Hindlimb muscle (tissue), 1 donor: ENCODE measurements at places on chromosomes 16 and 17.

DNA sequence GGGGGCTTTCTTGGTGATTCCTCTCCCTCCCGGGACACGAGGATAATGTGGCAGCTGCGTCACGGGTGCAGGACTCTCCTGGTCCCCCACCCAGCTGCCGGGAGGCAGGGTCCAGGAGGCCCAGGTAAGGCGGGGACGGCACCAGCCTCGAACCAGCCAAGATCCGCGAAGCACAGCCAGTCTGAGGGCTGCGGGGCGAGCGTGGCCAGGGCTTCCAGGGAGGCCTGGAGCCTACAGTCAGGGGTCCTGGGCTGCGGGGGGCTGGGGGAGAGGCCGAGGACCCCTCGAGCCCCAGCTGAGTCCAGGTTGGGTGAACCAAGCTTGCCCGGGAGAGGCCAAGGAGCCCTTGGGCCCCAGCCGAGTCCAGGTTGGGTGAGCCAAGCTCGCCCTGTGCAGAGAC lies 10.0 kb downstream of the TPSD1 start:
- DNase-seq, result no peak

- DNase-seq, result no peak
Measured at GRCh38 chr16:11649276-11649675, 19.0 kb upstream of the SNN start.

DNA sequence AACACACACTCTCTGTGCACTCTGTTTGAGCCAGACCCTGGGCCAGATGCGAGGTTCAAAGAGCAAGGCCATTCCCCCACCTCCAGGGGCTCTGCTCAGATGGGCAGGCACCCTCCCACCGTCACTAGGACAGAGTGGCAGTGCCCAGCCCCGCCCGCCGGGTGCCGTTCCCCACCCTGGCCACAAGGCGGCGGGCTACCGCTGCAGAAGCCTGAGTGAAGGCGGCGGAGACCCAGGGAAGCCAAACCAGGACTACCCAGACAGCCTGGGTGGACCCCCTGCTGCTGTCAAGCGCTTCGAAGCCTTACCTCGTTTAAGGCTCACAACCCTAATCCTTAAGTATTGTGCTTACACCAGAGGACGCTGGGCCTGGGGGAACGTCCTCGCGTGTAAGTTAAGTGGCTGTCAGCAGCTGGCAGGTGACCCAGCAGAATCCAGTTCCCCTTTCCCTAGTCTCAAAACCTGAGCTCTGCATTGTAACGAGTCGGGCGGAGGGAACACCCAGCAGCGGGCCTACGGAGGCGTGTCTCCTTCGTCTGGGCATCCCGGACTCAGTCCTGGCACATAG lies 4.5 kb downstream of the ARHGAP27 start:
- DNase-seq, result peak; percentile 58

DNA sequence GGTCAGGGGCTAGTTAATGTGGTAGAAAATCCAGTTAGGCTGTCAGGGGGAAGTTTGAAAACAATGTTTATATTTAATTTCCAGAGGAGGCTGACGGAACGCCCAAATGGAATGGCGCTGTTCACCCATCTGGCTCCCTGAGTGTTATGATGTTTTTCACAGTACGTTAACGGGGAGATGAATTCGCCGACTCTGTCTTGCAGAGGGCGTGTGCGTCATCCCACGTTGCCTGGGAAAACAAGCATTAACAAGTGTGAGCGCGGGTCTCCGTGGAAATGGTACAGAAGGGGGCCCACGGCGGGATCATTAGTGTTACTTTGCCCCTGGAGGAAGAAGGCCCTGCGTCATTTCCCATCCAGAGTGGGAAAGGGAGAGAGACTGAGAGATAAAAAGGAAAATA lies 29.6 kb downstream of the RGS9 start:
- DNase-seq, result no peak

DNA sequence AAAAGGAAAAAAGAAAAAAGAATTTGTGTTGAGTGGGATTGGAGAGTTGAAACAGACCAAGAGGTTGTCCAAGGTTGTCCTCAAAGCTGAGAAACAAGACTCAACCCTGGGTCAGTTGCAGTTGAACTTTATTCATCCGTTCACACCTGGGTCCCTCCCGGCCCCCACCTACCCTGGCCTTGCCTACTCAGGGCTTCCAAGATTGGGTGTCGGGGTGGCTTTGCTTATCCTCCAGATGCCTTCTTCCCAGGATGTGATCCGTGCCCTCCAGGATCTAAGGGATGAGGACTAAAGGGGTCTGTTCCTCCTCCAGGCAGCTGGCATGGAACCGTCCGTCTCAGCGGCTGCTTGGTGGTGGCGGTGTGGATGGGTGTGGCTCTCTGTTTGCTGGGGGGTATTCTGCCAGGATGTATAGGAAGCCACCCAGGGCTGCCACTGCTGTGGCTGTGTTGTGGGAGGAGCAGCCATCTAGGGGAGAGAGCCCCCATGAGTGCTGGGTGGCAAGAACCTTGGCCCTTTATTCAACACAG lies 10.3 kb upstream of the NAGPA start:
- DNase-seq, result no peak

GRCh38 chr16:78640886-78641285 lies 541.4 kb downstream of the WWOX start:
- no peak for DNase-seq

DNA sequence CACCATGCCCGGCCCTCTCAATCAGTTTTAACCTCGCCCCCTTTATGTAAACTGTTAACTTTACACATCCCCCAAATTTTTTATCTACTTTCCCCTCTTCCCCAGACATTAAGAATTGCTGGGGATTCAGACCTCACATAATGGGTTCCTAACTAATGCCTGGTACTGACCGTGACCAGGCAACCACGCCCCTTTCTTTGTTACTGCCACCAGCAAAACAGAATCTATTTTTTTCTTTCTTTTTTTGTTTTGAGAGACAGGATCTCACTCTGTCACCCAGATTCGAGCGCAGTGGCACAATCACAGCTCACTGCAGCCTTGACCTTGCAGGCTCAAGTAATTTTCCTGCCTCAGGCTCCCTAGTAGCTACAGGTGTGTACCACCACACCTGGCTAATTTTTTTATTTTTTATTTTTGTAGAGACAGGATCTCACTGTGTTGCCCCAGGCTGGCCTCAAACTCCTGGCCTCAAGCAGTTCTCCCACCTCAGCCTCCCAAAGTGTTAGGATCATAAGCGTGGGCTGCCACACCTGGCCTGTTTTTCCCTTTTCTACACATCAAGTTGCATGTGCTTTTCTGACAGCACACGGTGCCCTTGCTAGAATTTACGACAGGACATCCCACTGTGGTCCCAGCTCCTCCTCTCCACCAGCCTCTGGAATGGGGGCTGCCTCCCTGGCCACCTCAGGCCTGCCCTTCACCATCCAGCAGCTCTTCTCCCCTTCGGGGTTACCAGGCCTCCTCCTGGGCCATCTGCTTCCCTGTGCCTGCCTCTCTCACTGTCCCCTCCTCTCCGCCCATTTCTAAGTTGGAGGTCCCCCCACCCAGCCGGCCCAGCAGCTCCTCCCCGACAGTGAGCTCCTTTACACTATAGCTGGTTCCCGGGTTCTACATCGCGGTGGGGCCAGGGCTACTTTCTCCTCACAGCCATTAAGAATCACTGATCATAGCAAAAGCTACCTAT lies 10.8 kb downstream of the CPNE2 start:
- DNase-seq, result no peak

- DNase-seq, result no peak
Measured at GRCh38 chr16:80997139-80997798, 9.4 kb downstream of the CMC2 start.

- no peak for DNase-seq
Measured at GRCh38 chr17:66830451-66830850, 4.5 kb upstream of the CACNG5 start.

GRCh38 chr17:71033336-71033735 lies 864.0 kb downstream of the KCNJ2 start:
- no peak for DNase-seq

DNA sequence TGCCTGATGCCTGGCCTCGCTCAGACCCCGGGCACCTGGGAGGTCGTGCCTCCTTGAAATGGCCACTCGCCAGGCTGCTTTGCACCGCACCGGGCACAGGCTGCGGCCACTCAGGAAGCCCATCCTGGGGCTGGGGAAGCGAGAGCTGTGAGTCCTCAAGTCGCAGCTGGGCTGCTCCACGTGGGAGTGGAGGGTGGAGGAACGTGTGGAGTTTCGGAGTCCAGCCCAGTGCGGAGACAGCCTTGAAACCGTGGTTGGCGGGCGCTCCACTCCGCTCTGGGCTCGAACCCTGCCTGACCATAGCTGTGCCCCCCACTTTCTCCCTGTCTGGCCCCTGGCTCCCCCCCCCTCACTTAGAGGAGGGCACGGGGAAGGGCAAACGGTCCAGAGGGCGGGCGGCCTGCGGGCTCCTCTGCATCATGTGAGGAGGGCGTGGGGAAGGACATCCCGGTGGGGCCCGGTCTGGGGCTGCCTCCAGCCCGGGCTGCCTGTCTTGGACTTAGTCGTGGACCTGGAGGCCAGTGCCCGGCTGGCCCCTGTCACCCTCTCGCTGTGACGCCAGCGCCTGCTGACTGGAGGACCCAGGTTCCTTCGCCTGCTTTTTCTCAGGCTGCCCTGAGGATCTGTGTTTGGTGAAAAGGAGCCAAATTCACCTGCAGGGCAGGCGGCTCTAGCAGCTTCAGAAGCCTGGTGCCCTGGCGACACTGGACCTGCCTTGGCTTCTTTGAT lies 2.5 kb downstream of the UBE2I start:
- DNase-seq, result no peak

DNA sequence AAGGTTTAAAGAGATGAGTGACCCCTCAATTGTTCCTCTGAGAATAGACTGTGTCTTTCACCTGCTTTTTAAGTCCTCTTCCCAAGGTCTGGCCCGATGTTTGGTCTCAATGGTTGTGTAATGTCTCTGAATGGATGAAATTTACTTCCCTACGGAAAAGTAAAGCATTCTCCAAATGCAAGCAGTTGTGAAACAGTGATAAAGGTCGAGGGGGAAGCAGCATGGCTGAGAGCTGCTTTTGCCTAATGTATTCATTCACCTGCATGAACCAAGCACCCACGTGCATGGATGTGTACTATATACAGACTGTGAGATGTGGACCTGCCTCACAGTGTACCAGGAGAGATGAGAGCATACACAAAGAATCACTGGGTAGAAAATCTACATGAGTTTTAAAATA lies 11.4 kb downstream of the MRPS23 start:
- DNase-seq, result no peak

GRCh38 chr17:73715769-73716168 lies 71.5 kb upstream of the SDK2 start:
- DNase-seq, result no peak

DNA sequence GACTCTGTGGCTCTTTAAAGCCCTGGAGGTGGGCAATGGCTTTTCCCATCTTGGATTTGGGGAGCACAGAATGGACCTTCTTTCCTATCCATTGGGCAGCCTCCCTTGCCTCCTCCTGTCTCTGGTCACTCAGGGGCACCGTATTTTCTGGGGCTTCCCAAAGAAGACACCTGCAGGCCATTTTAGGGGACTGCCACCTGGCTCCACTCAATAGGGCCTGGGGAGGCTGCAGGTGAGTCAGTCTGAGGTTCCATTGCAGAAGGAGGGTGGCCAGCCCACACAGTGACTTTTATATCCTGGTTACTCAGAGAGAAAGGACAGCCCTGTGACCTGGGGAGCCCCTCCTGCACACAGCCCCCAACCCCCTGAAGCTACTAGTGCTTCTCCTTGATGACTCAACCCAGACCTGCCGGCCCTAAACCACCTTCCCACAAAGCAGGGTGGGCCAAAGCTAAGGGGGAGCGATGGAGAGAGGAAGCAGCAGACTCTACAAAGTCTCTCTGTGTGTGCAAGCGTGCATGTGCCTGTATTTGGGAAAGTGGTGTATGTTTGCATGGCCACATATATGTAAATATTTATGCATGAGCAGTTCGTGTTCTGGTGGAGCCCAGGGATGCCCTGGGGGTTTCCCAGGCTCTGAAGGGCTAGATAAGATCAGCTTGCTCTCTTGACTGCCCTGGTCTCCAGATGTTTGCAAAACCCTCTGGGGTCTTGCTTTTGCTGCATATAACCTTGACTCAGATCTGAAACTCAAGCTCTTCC lies 5.0 kb downstream of the CX3CL1 start:
- no peak for DNase-seq

DNA sequence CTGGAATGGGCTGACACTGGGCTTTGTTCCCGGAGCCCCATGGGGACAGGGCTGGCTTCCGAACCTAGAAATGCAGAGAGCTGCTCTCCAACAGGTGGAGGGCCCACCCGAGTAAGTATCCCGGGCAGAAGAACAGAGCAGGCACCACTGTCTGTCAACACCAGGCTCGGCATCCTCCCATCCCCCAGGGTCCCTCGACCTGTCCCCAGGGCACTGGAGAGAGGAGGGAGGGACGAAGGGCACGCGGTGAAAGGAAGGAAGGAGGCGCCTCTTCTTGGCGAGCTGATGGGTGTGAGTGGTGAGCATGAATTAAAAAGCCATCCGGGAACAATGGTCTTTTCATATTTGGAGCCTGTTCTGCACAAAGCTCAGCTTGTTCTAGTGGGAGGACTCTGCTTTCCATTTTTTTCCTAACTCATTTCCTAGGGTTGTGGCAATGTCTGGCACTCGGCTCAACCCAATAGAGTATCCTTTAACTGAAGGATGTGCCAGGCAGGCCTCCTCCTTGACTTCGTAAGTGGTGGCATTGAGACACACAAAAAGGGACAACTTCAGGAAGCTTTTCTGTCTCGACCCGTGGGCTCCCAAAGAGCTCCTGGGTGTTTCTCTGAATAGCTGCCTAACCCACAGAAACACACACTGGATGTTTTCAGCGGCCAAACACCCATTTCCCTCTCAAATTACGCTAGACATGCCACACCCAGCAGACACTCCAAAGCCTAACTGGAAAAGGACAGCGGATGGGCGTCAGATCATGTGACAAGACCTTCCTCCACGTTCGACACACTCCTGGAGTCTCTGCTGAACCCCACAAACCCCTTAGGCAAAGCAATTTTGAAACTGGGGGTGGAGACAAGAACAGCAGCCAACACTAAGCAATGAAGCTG lies 47.7 kb downstream of the ZFHX3 start:
- peak; percentile 49 for DNase-seq
